ENCODE measurements at places on chromosomes 2 and 18.

DNA sequence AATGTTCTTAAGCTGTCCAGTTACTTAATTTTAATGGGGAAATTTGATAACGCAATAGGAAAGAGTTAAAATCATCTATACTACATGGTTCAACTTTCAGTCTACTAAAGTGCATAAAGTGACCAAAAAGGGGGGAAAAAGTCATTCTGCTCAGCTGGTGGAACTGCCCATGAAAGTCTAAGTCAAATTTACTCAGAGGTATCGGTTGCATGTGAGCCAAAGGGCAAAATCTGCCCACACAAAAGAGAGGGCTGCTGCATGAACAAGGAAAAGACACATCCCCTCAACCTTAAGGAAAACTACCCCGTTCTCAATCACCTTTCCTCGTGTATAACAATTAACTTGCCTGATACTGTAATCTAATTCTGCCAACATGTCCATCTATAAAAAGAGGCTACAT lies 126.1 kb downstream of the TCF4 start:
- DNase-seq: no peak

GRCh38 chr2:239954166-239955086 lies 70.7 kb downstream of the NDUFA10 start:
- DNase-seq: no peak

- DNase-seq: no peak
These were observed 5.6 kb upstream of the HS6ST1 start for GRCh38 chr2:128324008-128324896.

DNA sequence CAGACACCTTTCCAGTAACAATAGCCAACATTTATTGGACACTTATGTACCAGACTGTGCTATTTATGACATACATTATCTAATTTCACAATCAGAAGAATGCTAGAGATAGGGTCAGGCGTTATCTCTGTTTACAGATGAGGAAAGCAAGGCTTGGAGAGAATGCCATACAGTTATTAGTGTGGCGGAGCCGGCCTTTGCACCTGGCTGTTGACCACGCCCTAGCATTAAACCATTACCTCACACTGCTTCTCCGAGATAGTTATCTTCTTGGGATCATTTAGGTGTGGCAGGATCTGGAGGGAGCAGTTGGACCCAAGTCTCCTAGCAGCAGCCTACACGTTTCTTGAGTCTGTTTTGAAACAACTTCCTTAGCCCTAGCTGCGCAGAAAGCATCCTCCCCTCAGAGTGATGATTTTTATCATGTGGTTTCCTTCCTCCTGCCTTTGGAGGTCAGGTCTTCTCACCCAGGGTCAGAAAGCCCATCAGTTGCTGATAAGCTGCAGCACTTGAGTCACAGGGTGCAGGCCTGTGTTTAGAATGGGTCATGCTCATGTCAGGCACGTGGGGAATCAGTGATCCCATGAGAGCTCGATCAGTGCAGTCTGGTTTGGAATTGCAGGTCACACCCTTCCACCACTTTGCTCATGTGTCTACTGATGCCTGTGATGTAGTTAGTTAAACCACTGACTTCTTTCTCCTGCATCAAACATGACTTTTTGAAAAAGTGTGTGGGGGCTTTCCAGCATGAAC lies 118.2 kb downstream of the SPTBN1 start:
- DNase-seq: no peak

DNA sequence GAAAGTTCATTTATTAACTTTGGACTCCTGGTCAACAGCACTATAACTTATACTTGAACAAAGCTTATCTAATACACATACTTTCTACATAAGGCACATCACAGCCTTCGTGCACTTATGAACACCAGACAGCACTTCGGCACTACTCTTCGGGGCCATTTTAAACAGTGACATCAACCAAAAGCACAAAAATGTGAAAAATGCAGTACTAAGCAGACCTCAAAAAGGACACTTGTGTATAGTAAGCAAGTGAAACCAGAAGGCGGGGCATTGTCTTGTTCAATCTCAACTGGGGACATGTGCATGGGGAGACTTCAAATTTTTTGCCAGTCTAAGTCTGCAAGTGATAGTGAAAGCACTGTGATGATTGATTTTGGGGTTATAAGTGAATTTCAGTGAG lies 163.0 kb downstream of the NCKAP5 start:
- no peak for DNase-seq

- DNase-seq: no peak
These were observed 62.5 kb upstream of the BCL2L11 start for GRCh38 chr2:111058264-111058663.

DNA sequence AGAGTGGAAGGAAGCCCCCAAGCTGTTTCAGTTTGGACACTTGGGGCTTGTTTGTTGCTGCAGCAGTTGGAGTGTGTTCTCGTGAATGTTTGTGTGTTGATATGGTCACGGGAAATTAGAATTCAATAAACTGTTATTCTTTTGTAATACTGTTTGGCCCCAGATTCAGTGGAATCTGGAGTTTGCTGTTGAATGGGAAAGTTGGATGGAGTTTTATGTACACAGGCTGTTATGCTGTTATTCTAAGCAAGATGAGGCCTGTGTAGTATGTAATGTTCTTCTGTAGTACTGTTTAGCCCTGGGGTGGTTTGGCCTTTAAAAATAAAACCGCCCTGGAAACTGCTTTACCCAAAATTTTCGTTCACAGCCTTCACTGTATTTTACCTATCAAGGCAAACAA lies 810.4 kb upstream of the HS6ST1 start:
- no peak for DNase-seq

All from caudate nucleus (tissue), 63 donors.